ENCODE measurements at places on chromosomes 12 and 14. TPM values are rescaled to one million over a fixed set of nuclear protein-coding genes. Genes with fewer than 3 reads are reported as not detected.

GRCh38 chr14:59253527-59253926 is 65.1 kb downstream of the DAAM1 start:
- peaks cover 6% of the 10 kb centered on the region for H3K4me1 ChIP-seq
- peak overlapping the region; percentile 93 for H3K27ac ChIP-seq
- H3K36me3 ChIP-seq, result no peaks in the 10 kb centered on the region

GRCh38 chr14:104116288-104116755 is 22.1 kb upstream of the KIF26A start:
- no peaks in the 10 kb centered on the region for H3K4me1 ChIP-seq
- peaks cover 5% of the 10 kb centered on the region for H3K27me3 ChIP-seq
- peak overlapping the region; percentile 59 for H3K4me3 ChIP-seq
- no peaks in the 10 kb centered on the region for H3K36me3 ChIP-seq
- H3K27ac ChIP-seq, result peak overlapping the region; percentile 66
- DNase-seq, result no peak

DNA sequence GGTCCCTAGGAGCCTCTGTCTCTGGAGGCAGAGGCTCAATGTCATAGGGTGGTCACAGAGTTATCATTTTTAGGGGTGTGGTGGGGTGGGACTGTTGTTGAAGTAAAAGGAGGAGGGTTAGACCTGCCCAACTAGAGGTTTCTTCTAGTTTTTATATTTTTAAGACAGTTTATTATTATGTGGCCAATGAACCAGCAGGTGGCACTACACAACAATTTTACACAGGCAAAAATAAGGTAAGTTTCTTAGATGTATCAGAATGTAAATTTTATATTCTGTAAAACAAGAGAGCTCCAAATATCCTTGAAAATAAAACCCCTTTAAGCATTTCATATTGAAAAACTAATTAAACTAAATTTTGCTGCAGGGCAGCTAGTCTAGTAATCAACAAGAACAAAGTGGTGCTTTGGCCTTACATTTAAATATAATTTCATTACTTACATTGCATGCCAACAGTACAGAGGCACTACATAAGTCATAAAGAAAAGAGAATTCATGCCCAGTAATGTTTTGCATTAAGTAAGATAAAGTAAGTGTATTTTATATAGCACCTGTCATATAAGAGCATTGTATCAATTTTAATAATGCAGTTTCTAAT is 22.2 kb upstream of the OVCH1 start:
- H3K4me3 ChIP-seq, result no peak overlapping the region
- no peaks in the 10 kb centered on the region for H3K4me1 ChIP-seq
- H3K27ac ChIP-seq, result no peak overlapping the region
- no peak for DNase-seq
- H3K36me3 ChIP-seq, result no peaks in the 10 kb centered on the region

The CLEC9A gene
- not detected for total RNA-seq
